ENCODE measurements at places on chromosomes 4 and X. TPM values are rescaled to one million over a fixed set of nuclear protein-coding genes. Genes with fewer than 3 reads are reported as not detected.
A peak's percentile ranks its signal among the peaks of the same experiment; 100 is the strongest.

DNA sequence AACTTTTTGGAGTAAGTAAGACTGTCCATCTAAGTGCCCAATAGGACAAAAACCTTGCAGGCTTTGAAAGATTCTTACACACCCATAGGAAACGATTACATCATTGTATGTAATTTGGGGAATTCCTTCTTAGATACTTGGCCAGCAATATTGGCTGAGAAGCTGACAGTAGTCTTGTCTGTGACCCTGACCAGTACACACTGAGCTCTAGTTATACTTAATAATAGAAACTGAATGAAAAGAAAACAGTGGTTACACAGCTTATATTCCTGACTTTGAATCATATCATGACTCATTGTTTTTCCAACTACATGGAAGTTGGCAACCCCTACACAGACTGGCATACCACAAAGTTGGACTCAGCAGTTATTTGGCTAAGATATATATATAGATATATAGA is 7.1 kb upstream of the TLR2 start:
- no peaks in the 10 kb centered on the region for H3K27me3 ChIP-seq
- no peak overlapping the region for H3K4me3 ChIP-seq
- no peak for DNase-seq
- no peak overlapping the region for H3K27ac ChIP-seq
- H3K4me1 ChIP-seq, result peaks cover 10% of the 10 kb centered on the region
- no peaks in the 10 kb centered on the region for H3K36me3 ChIP-seq

DNA sequence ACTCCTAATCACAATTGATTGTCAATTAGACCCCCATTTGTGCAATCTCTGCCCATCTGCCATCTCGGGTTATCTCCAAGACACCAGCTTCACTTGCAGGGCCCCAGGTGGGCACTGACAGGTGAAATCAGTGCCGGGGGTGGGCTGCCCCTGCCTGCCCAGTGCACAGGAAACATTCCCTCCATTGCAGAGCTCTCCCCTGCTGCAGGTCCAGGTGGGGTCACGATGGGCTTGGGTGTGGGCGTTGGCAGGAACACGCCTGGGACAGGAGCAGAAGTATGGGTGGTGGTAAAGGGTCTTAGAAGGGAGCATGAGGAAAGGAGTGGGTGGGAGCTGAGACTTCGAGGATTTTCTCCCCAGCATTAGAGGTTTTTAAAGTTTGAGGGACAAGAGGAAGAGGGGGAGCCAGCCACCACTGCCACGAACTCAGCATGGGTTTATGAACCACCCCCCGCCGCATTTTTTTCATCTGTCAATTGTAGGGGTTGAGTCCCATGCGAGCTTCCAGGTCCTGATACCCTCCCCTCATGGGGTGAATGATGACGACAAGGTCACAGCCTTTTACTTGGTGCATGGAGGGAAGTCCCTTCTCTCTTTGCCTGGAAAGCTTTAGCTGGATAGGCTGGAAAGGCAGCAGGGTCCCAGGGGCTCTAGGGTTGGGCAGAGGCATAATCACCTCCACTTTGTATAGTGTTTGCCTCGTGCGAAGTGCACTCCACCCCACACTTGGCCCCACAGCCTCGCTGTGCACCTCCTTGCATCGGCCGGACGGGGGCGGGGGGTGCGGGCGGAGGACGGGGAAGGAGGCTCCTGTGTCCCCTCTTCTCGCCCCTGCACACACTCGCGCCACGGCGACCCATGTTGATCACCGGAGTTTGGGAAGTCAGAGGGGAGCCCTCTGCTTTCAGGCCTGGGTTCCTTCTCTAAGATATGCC is 3.5 kb upstream of the NKX1-1 start:
- H3K4me3 ChIP-seq, result no peak overlapping the region
- no peak overlapping the region for H3K27ac ChIP-seq
- no peaks in the 10 kb centered on the region for H3K36me3 ChIP-seq
- H3K27me3 ChIP-seq, result no peaks in the 10 kb centered on the region
- no peak for DNase-seq

DNA sequence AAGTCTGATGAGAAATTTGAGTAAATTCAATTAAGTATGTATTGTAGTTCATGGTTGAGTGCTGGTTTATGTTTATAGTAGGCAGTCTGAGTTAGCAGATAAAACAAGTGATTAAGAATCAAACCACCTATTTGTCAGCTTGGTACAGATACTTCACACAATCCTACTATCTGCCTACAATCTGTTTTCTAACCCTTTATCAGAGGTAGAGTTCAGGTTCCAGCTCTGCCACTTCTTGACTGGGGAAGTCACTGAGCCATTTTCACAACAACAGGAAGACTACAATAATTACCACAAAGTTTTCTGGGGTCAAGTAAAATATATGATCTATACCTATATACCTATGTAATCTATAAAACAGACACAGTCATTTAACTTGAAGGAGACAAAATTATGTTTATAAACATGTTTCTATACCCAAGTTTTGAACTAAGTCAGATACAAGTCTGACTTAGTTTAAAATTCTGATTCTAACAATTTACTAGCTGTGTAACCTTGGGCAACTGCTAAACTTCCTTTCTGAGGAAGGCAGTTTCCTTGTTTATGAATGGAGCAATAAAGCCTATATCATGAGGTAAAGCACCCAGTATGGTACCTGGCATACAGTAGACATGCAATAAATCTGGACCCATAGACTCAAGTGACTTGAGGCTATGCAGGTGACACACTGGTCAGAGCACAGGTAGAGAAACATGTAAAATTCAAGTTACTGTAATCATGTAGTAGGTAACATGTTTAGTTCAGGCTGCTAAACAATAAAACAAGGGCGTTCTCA is 37.2 kb upstream of the BDH2 start:
- H3K4me3 ChIP-seq, result no peak overlapping the region
- H3K4me1 ChIP-seq, result no peaks in the 10 kb centered on the region
- H3K27me3 ChIP-seq, result no peaks in the 10 kb centered on the region
- DNase-seq, result no peak

- no peak for DNase-seq
- no peaks in the 10 kb centered on the region for H3K36me3 ChIP-seq
- H3K27ac ChIP-seq, result no peak overlapping the region
- no peaks in the 10 kb centered on the region for H3K4me1 ChIP-seq
Measured at GRCh38 chr4:71814433-71814832, 30.6 kb upstream of the GC start.

DNA sequence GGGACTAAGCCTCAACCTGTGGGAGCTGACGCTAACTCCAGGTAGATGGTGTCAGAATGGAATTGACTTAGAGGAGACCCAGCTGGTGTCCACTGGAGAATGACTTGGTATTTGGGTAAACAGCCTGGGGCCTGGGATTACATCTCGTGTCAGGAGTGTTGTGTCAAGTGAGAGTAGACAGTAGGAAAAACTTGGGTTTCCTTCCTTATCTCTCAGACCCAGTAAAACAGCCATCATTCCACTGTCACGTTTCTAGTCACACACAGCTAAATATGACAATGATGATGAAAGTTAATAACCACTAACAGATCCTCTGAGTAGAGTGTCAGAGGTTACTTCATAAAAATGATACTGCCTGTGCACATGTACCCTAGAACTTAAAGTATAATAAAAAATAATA is 13.8 kb downstream of the ZNF674 start:
- H3K27me3 ChIP-seq, result no peaks in the 10 kb centered on the region
- H3K4me3 ChIP-seq, result no peak overlapping the region
- H3K36me3 ChIP-seq, result no peaks in the 10 kb centered on the region
- no peaks in the 10 kb centered on the region for H3K4me1 ChIP-seq
- no peak overlapping the region for H3K27ac ChIP-seq

DNA sequence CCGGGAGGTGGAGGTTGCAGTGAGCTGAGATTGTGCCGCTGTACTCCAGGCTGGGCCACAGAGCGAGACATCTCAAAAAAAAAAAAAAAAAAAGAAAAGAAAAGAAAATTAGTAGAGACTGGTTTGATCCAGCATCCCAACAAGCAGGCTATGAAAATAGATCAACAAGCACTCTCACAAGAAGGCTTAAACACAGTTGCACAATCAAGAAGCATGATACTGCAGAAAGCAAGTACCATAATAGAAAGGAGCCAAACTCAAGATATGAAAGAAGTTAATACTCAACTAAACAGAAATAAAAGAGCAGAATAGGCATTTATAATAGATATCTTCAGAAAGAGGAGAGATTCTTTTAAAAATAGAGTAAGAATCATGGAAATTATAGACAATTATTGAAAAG is 10.6 kb downstream of the TLR6 start:
- no peaks in the 10 kb centered on the region for H3K36me3 ChIP-seq
- H3K4me3 ChIP-seq, result no peak overlapping the region
- H3K27me3 ChIP-seq, result no peaks in the 10 kb centered on the region
- no peak for DNase-seq

GRCh38 chrX:33001107-33001506 is 210.2 kb downstream of the DMD start:
- no peaks in the 10 kb centered on the region for H3K4me1 ChIP-seq
- no peaks in the 10 kb centered on the region for H3K27me3 ChIP-seq
- no peak for DNase-seq

DNA sequence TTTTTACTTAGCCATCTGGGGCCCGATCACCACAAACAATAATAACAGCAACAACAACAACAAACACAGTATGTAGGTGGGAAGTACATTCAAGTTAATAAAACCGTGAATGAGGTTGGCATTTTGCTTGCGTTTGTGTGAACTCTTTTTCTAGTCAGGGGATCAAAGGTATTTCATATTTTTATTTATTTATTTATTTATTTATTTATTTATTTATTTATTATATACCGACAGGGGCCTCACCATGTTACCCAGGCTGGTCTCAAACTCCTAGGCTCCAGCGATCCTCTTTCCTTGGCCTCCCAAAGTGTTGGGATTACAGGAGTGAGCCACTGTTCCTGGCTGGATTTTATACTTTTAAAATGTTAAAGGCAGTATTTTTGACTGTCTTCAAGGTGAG is 325.4 kb downstream of the RAPGEF2 start:
- no peak overlapping the region for H3K27ac ChIP-seq
- DNase-seq, result no peak
- H3K4me1 ChIP-seq, result no peaks in the 10 kb centered on the region

DNA sequence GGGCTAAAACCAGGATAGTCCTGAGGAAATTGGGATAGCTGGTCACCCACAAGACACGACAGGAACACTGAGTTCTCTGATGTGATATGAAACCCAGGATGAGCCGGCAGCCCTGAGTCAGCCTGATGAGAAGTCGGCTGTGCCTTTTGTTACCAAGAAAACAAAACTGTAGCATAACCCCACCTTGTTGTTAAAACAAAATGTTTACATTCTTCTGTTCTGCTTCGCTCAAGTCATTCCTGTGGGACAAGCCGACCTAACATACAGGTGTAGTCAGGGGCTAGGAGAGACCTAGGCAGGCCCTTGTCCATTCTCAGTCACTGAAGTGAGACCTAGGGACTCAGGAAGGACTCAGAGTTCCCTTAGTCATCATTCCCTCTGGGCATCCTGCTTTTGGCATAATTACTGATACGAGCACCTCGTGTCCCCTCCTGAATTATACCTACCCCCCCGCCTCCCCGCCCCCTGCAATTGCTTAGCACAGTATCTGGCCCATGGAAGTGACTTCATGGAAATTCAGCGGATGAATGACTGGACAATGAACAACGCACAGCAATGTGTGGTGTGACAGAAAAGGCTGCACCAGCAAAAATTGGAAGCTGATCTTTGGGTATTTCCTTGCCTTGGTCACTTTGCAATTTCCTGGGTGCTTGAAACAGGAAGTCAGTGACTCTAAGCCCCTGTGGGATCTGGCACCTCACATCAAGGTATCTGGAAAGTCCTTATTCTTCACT is 31.9 kb upstream of the TLR2 start:
- H3K4me1 ChIP-seq, result peaks cover 5% of the 10 kb centered on the region
- H3K27me3 ChIP-seq, result no peaks in the 10 kb centered on the region
- H3K36me3 ChIP-seq, result no peaks in the 10 kb centered on the region
- H3K27ac ChIP-seq, result no peak overlapping the region
- no peak for DNase-seq

GRCh38 chrX:11995146-11995545 is 143.1 kb upstream of the FRMPD4 start:
- DNase-seq, result no peak
- H3K36me3 ChIP-seq, result no peaks in the 10 kb centered on the region
- no peak overlapping the region for H3K27ac ChIP-seq
- H3K4me3 ChIP-seq, result no peak overlapping the region
- H3K27me3 ChIP-seq, result no peaks in the 10 kb centered on the region
- H3K4me1 ChIP-seq, result no peaks in the 10 kb centered on the region

- no peak overlapping the region for H3K4me3 ChIP-seq
- DNase-seq, result no peak
- H3K27me3 ChIP-seq, result no peaks in the 10 kb centered on the region
- no peaks in the 10 kb centered on the region for H3K36me3 ChIP-seq
- H3K27ac ChIP-seq, result no peak overlapping the region
Measured at GRCh38 chrX:29297171-29297800, 710.0 kb downstream of the IL1RAPL1 start.

DNA sequence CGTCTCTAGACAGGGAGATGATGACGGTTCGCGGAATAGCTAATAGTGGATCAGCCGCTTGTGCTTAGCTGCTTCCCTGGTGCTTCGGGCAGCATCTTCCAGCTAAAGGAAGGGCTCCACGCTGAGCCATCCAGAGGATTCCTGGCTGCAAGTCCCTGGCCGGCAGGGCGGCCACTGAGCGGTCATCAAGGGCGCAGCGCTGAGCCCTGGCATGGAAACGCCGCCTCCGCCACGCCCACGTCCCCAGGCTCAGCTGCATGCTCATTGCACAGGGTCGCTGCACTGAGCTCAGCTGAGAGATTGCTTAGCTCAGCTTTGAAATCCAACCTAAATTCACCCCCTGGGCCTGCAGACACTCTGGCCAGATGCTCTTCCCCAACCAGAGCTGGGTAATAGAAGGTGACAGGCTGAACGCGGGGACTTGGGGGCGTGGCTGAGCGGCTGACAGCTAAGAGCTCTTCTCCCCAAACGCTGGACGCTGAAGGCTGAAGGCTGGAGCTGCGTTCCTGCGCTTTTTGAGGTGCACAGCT is 118.2 kb upstream of the KIT start:
- H3K27me3 ChIP-seq, result no peaks in the 10 kb centered on the region
- no peak overlapping the region for H3K27ac ChIP-seq
- DNase-seq, result peak; percentile 89
- no peaks in the 10 kb centered on the region for H3K4me1 ChIP-seq
- no peaks in the 10 kb centered on the region for H3K36me3 ChIP-seq

GRCh38 chrX:2708021-2708420 is 16.9 kb downstream of the CD99 start:
- DNase-seq, result no peak
- H3K4me3 ChIP-seq, result no peak overlapping the region
- no peaks in the 10 kb centered on the region for H3K4me1 ChIP-seq
- H3K36me3 ChIP-seq, result no peaks in the 10 kb centered on the region
- H3K27me3 ChIP-seq, result no peaks in the 10 kb centered on the region

DNA sequence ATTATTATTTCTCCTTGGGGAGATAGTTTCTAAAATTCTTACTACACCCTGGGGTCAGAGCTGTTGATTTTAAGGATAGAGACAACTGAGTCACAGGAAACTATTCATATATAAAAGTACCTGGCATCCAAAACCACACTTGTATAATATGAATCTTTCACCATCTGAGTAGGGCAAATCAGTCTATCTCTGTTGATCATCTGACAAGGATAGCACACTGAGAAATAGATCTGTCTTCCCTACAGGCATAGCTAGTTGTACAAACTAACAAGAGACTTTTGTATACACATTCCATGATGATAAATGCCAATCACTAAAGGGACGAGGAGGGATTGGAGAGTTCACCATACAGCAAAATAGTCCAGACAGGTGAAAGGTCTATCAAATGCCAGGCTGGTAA is 30.0 kb downstream of the PKD2 start:
- peaks cover 16% of the 10 kb centered on the region for H3K36me3 ChIP-seq
- no peaks in the 10 kb centered on the region for H3K4me1 ChIP-seq
- H3K27ac ChIP-seq, result no peak overlapping the region
- H3K4me3 ChIP-seq, result no peak overlapping the region

The TMEM255A gene
- total RNA-seq, result 4.3 TPM

The OPN1MW gene
- total RNA-seq, result not detected
